ENCODE measurements at places on chromosomes 7 and 10. TPM values are rescaled to one million over a fixed set of nuclear protein-coding genes. Genes with fewer than 3 reads are reported as not detected.
A peak's percentile ranks its signal among the peaks of the same experiment; 100 is the strongest.

DNA sequence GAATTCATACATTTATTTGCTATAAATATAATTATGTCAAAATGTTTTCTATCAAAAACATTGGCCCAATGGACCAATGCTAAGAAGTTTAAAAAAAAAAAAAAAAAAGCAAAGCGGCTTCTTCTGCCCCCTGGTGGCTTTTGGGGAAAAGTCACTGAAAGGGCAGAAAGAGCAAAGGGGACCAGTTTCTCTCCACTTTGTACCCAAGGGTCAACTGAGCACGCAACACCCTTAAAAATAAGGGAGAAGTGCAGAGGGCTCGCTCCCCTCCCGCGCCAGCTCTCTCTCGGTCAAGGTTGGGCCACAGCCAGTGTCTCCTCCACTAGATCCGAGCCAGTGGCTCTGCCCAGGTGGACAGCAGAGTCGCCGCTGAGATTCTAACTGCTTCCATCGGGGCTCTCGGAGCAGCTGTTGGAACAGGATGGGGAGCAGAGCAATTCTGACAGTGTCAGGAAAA, 136.4 kb upstream of the FGFR2 start:
- DNase-seq, result no peak
- H3K27me3 ChIP-seq, result peaks cover 10% of the 10 kb centered on the region
- no peaks in the 10 kb centered on the region for H3K36me3 ChIP-seq

DNA sequence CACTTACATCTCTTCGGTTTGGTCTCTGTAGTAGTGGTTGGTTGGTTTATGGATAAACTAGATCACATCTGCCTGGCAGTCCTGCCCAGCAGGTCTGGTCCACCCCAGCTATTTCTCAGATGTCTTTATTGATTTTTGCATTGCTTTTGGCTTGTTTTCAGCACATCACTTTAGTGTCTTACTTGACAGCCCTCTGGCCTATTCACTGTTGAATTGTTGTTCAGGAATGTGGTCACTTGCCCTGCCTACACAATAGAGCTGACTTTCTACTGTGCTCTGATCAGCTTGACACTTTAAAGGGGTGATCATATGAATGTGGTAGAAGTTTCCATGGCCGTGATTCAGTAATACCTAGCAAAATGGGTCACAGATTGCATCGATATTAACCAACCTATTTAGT, 719.2 kb upstream of the LRRN3 start:
- no peaks in the 10 kb centered on the region for H3K36me3 ChIP-seq
- H3K27ac ChIP-seq, result no peak overlapping the region
- H3K27me3 ChIP-seq, result no peaks in the 10 kb centered on the region
- no peak overlapping the region for H3K4me3 ChIP-seq

DNA sequence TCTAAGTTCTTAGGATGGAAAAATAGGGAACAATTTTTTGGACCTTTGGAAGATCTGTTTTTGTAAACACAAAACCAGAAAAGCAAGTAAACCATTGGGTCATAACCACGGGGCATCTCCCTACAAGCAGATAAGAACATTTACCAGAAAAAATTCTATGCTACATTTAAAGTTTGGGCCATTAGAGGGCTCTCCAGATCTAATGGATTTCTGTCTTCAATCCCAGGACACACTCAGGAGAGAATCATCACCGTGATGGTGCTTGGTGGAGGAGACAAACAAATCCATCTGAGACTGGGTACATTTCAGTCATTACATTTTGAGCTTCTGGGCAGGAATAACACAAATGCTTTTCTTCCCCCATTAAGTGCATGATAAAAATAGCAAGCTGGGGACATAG, 178.4 kb upstream of the TARP start:
- no peaks in the 10 kb centered on the region for H3K4me1 ChIP-seq
- no peak overlapping the region for H3K4me3 ChIP-seq
- no peak for DNase-seq
- H3K27ac ChIP-seq, result no peak overlapping the region

- no peaks in the 10 kb centered on the region for H3K27me3 ChIP-seq
- H3K36me3 ChIP-seq, result no peaks in the 10 kb centered on the region
- no peak overlapping the region for H3K27ac ChIP-seq
- DNase-seq, result no peak
- H3K4me3 ChIP-seq, result no peak overlapping the region
These were observed 7.1 kb downstream of the LIPM start for GRCh38 chr10:88809621-88810020.

GRCh38 chr7:2959828-2960599, 83.7 kb downstream of the CARD11 start:
- no peak for DNase-seq
- no peak overlapping the region for H3K27ac ChIP-seq
- no peaks in the 10 kb centered on the region for H3K27me3 ChIP-seq
- H3K4me3 ChIP-seq, result no peak overlapping the region
- no peaks in the 10 kb centered on the region for H3K36me3 ChIP-seq
- no peaks in the 10 kb centered on the region for H3K4me1 ChIP-seq

GRCh38 chr7:28767356-28767755, 190.8 kb downstream of the TRIL start:
- no peak for DNase-seq
- H3K36me3 ChIP-seq, result no peaks in the 10 kb centered on the region
- H3K27ac ChIP-seq, result no peak overlapping the region
- H3K4me3 ChIP-seq, result no peak overlapping the region
- no peaks in the 10 kb centered on the region for H3K4me1 ChIP-seq

ADAMTS14 gene
- 0.93 TPM for total RNA-seq

GRCh38 chr7:28180364-28181147, at the start of gene JAZF1:
Gene JAZF1, minus strand, starts transcription at chr7:28180795.
- H3K27ac ChIP-seq, result no peak within 1 kb of the TSS
- peak within 1 kb of the TSS; percentile 52 for H3K4me3 ChIP-seq
- peak; percentile 45 for DNase-seq
- no peaks in the 10 kb centered on the region for H3K36me3 ChIP-seq

DNA sequence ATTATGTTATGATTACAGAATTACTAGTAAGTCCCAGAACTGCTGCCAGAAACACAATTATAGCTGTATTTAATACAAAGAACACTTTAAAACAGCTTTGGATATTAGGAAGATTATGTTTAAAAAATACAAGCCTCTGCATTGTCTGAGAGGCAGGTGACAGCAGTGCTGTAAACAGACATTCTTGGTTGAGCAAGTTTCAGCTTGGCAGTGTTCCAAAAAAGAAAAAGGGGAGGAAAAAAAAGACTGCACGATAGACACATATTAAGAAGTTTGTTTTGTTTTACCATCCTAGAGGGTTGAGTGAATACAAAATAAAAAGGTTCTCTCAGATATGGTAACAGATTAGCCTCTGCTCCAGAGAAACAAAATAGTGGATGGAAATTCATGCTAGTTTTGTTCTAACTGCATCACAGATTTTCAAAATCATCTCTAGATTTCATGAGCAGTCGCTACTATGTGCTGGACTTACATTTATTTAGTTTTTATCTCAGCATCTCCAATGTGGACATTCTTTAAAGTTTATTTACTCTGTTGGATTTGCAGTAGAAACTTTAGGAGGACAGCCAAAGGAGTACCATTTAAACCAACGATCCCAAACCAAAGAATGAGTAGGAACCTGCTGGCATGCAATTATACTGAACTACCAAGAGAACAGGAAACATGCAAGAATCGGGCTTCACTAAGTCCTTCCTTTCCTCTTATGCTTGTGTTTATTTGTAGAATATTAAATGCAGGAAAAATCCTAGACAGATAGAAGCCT, 9.0 kb downstream of the FAM204A start:
- no peak overlapping the region for H3K27ac ChIP-seq
- DNase-seq, result no peak
- H3K36me3 ChIP-seq, result peaks cover 4% of the 10 kb centered on the region
- no peak overlapping the region for H3K4me3 ChIP-seq
- H3K27me3 ChIP-seq, result no peaks in the 10 kb centered on the region

- no peak overlapping the region for H3K27ac ChIP-seq
- H3K4me1 ChIP-seq, result no peaks in the 10 kb centered on the region
- no peaks in the 10 kb centered on the region for H3K27me3 ChIP-seq
- H3K36me3 ChIP-seq, result no peaks in the 10 kb centered on the region
- no peak overlapping the region for H3K4me3 ChIP-seq
These were observed 174.7 kb upstream of the GRB10 start for GRCh38 chr7:50957431-50957830.

DNA sequence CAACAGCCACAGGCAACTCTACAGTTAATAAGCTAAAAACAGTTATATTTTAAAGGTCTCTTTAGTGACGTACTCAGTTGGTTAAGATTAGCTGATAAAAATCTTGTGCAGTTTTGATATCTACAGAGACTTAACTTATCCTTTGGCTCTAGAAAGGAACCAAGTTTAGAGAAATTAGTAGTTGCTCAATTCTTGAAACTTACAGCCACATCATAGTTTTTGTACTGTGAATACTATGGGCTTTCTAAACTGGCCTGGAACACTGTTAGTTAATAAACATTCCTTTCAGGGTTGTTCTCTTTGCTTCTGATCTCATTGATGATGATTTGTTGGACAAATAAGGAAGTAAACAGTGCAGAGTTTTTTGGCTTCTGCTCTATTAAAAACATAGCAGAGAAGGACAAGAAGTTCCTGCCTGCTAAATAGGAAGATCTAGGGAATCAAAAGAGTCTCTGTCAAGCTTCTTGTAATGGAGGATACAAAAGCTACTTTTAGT, 73.1 kb downstream of the MKLN1 start:
- no peaks in the 10 kb centered on the region for H3K36me3 ChIP-seq
- H3K27me3 ChIP-seq, result no peaks in the 10 kb centered on the region
- no peak overlapping the region for H3K27ac ChIP-seq
- H3K4me1 ChIP-seq, result no peaks in the 10 kb centered on the region
- H3K4me3 ChIP-seq, result no peak overlapping the region
- no peak for DNase-seq

GSTO1 gene
- total RNA-seq, result 98.0 TPM

GRCh38 chr7:132643302-132643701, 67.0 kb upstream of the PLXNA4 start:
- no peaks in the 10 kb centered on the region for H3K4me1 ChIP-seq
- no peaks in the 10 kb centered on the region for H3K36me3 ChIP-seq
- H3K27ac ChIP-seq, result no peak overlapping the region

DNA sequence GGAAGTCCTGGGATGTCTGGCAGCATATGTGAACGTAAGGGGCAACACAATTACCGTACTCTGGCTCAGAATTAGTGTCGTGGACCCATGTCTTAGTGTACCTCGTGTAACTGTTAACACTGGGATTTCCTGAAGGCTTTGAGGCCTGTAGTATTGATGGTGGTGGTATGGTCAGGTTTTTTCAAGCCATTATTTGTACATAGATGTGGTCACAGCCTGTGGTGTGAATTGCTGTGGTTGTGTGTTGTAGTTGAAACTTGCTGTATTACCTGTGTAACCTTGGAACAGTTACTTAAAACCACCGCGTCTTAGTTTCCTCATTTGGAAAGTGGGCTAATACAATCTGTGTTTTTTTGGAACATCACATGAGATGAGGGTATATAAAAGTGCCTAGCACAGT, 5.3 kb downstream of the EXOC4 start:
- no peak overlapping the region for H3K4me3 ChIP-seq
- peaks cover 3% of the 10 kb centered on the region for H3K4me1 ChIP-seq
- no peaks in the 10 kb centered on the region for H3K36me3 ChIP-seq
- no peak overlapping the region for H3K27ac ChIP-seq
- no peaks in the 10 kb centered on the region for H3K27me3 ChIP-seq
- no peak for DNase-seq

FGFBP3 gene
- total RNA-seq, result 1.1 TPM

GRCh38 chr7:47581804-47582763, at the start of gene TNS3:
Gene TNS3, minus strand, starts transcription at chr7:47582111. Its CDS starts 142,475 bp downstream, at chr7:47439636.
- peak within 1 kb of the TSS; percentile 66 for H3K27ac ChIP-seq
- no peaks in the 10 kb centered on the region for H3K36me3 ChIP-seq
- no peak for DNase-seq
- peaks cover 3% of the 10 kb centered on the region for H3K4me1 ChIP-seq
- no peaks in the 10 kb centered on the region for H3K27me3 ChIP-seq

- H3K27me3 ChIP-seq, result no peaks in the 10 kb centered on the region
- no peak for DNase-seq
- no peak overlapping the region for H3K27ac ChIP-seq
- no peaks in the 10 kb centered on the region for H3K36me3 ChIP-seq
These were observed 85.5 kb upstream of the CACUL1 start for GRCh38 chr10:118840071-118840775.

HYAL4 gene
- not detected for total RNA-seq

DNA sequence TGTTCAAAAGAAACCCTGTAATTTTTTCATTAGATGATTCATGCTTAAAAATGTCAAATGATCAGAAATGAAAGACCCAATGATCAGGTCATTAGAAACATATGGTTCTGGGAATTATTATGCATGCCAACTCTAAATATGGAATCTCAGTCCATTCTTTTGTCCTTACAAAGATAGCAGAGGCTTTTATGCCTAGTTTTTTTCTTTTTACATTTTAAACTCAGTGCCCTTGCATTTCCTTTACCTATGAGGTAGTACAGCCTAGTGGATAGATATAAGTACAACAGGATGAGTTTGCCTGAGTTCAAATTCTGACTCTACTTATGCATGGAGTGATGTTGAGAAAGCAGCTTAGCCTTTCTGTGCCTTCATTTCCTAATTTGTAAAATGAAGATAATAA, 392.9 kb downstream of the SUGCT start:
- no peaks in the 10 kb centered on the region for H3K36me3 ChIP-seq
- no peaks in the 10 kb centered on the region for H3K27me3 ChIP-seq

DNA sequence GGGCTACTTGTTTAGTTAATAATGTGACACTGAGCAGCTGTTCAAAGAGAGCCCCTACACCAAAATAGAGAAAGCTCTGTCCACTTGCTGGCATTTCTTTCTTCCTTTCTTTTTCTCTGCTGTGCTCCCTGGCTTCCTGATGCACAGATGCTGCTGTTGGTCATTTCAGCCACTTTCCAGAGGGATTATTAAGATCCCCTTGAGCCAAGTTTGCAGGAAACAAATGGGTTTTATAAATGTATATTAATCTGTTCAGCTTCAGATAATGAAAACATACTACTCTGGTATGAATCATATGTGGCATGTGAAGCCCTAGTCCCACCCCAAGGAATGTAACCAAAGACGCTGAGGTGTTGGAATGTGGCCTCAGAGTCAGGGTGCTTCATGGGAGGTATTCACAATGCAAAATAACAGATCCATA, 638.2 kb upstream of the FZD8 start:
- no peaks in the 10 kb centered on the region for H3K4me1 ChIP-seq
- no peak overlapping the region for H3K27ac ChIP-seq
- H3K27me3 ChIP-seq, result no peaks in the 10 kb centered on the region
- no peak overlapping the region for H3K4me3 ChIP-seq
- DNase-seq, result no peak

LRRC27 gene
- total RNA-seq, result 6.1 TPM

DNA sequence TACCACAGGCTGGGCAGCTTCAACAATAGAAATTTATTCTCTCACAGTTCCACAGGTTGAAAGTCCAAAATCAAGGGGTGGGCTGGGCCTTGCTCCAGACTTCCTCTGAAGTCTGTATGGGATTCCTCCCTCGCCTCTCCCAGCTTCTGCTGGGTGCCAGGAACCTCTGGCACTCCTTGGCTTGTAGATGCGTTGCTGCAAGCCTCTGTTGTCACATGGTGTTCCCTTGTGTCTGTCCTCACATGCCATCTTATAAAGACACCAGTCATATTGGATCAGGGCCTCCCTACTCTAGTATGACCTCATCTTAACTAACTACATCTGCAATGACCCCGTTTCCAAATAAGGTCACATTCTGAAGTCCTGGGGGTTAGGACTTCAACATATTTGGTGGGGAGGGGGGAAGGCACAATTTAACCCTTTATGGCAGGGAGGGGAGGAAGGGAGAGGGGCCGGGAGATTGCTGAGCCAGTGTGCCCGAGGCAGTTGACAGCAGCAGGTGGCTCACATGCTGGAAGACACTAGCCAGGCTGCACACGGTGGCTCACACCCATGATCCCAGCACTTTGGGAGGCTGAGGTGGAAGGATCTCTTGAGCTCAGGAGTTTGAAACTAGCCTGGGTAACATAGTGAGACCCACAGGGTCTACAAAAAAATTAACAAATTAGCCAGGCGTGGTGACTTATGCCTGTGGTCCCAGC, 18.8 kb downstream of the ZNF282 start:
- no peak overlapping the region for H3K4me3 ChIP-seq
- H3K27ac ChIP-seq, result no peak overlapping the region
- peaks cover 29% of the 10 kb centered on the region for H3K36me3 ChIP-seq
- no peak for DNase-seq

Measured in colonic mucosa (tissue), 4 donors.